ENCODE measurements at places on chromosomes 4 and X.

DNA sequence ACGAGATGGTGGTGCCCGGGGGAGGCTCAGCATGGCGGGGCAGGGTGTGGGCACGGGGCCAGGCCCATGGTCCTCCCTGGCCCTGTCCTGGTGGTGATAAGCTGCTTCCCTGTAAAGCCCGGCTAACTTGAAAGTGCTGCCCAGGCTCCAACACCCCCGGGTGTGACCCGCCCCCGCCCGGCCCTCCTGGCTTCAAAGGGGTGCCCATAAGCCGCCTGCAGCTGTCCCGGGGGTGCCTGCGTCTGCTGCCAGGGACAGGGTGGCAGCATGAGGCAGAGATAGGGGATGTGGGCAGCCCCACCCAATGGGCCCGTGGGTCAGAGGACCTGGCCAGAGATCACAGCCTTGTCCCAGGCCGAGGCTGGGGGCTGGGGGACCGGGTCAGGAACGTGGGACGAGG lies 18.1 kb downstream of the FGFRL1 start:
- DNase-seq = no peak

DNA sequence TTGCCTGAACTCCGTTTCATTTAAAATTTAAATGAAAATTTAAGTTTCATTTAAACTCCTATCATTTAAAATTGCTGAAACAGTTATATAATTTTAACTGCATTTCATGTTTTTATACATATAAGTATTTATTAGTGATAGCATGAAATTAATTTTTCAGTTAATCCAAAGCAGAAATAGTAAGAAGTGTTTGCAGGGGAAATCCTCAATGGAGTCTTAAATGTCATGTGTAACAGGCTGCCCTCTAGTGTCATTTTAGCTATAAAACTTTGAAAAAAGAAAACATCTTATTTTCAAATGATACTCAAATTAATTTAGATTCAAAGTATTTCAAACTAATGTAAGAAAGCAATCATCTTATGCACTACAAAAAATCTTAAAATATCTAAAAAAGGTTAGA lies 27.2 kb downstream of the TAPT1 start:
- no peak for DNase-seq

DNA sequence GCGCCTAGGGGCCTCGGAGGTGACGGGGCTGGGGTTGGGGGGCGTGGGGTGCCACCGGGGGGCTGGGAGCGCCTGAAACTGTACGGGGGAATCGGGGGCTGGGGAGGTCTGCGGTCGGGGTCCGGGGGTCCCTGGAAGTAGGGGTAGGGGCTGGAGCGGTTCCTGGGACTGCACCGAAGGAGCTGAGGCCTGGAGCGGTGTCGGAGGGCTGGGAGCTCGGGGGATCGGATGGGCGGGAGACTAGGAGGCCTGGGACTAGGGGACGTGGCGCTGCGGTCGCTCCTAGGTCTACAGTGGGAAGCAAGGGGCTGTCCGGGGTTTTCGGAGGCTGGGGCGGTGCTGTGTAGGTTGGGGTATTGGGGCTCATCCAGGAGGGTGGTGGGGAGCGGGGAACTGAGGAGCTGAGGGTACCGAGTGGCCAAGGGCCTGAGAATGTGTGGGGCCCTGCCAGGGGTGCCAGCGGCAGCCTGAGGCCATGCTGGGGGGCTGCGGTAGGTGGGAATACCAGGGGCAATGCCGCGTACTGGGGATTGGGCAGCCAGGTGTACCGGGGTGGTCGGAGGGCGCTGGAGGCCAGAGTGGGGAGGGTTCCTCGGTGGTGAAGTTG lies 562 bp downstream of the AKAP17A start:
- DNase-seq = no peak

GRCh38 chr4:145775406-145775805 lies 95.5 kb downstream of the C4orf51 start:
- no peak for DNase-seq

DNA sequence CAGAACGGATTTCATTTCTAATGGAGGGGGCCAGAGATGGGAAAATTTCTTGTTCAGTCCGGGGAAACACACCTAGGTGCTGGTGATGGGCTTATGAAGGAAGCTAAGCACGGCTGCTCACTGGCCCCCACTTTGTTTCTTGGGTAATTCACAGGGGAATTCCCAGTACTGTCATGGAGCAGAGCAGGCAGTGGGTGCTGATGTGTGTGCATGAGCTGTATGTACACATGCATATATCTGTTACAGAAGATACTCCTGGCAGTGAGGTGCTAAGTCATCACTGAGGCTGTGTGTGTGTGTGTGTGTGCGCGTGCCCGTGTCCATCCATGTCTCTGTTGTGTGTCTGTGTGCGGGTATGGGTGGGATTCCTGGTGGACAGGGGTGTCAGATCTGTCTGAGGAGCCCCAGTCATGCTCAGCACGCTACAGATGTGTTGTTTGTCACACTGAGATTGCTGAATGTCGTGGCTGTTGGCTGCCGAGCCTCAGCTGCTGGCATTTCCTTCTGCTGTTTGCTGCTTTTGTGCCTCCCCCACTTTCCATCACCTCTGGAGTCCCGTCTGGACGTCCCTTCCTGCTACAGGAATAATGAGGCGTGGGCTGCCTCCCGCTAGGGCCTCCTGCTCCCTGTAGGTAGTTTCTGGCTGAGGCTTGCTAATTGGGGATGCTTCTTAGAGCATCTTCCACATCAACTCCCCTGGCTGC lies 53.3 kb downstream of the JADE1 start:
- no peak for DNase-seq

DNA sequence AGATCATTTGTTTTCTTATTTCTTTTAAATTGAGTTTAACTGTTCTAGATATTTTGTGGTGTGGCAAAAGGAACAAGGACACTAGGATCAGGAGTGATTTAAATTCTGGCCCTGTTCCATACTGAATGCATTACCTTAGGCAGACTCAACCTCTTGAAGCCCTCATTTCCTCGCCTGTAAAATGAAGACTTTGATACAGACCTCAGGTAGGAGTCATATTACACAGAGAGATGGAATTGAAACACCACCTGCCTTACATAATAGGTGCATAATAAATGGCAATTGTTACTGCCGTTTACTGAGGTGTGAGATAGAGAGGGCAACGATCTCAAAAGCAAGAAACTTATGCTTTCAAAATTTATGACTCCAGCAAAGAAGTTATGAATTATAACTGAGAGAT lies 28.2 kb upstream of the RASSF6 start:
- DNase-seq = no peak

- DNase-seq = no peak
Measured at GRCh38 chr4:69910016-69910782, 20.7 kb upstream of the CSN1S1 start.

DNA sequence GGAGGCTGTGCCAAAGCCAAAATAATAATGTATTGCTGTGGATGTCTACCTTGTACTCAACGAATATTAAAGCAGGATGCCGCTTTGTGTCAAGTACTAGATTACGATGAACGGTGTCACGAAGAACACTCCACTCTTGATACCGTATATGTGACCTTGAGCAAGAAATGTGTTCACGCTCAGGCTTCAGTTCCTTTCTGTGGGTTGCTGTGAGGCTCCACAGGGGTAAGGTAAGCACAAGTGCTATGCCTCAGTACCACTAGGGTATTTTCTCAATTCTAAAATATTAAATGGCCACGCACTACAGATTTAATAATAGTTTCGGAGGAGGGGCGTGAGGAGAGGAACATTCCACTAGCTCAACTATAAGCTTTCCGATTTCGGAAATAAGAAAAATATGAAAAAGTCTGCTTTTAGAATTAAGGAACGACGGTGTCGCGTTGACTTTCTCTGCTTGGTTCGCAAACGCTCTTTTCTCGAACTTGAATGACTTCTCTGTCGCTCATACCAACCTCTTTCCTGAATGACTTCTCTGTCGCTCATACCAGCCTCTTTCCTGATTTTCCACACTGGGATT lies 607 bp upstream of the SCOC start:
- DNase-seq = no peak

DNA sequence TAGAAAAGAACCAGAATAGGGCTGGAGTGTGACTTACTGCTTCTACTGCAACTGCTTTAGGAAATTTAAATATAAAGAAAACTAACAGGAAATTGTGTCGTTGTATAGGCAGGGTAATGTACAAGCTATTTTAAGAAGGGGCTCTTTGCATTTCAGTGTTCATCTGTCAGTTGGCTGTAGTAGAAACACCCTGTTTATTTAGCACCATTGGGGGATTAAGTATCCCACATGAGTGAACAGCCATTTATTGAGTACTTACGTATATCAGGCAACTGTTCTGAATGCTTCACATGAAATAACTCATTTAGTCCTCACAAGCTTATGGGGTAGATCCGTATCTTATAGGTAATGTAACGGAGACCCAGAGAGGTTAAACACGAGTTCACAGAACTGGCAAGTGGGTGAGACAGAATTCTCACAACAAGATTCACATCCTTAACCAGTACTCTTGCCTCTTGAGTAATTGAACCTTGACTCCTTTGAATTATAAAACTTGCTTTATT lies 23.9 kb downstream of the STIM2 start:
- no peak for DNase-seq

DNA sequence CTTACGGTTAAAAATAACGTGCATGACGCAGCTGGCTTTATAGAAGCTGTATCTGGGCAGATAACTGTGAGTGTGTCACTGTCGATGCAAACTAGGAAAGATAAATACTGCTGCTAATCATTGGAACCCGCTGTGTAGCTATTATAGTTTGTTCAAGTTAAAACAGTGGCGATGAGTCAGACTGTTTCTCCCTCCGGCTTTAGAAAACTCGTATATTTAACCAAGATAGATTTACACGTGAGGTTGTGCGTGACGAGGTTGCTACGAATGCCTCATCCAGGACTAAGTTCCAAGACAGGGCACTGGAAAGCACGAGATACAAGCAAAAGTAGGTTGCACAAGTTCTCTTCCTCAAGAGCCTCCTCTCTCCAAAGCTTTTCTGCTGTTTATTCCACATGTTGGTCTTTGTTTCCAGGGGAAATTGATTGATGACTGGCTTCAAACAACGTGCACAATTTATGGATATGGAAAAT lies 270.7 kb downstream of the FBXW7 start:
- no peak for DNase-seq

DNA sequence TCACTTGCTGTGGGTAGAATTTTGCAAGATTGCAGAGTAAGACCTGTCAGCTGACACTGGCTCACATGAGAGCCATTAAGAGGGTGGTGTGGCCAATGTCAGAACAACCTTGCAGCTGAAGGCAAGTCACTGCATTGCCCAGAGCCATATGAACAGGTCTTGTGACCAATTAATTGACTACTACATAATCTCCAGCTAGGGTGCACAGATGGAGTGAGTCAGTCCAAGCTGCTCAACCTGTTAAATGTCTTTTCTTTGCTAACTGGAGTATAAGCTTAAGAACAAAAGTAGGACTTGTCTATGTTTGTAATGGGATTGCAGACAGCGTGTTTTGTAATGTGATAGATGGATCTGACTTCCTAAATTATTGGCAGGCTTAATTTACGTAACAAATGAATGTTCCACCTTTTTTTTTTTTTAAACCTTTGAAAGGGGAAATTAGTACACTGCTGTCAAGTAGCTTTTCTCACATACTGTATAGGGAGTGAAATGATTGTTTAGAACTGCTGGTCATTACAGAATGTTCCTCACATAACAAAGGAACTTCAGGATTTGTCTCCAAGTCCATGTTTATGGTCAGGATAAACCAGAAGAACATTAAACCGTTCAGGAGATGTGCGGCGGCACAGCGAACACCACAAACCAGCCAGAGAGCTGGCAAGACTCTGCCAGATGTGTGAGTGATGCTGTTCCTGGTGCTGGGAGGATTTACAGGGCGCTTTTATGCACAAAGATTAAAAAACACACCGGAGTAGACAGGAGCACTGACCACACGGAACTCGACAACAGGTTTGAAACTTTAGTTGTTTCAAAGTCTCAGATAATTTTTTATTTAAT lies 37.0 kb downstream of the FNIP2 start:
- no peak for DNase-seq

GRCh38 chr4:82900066-82900410 lies 497 bp upstream of the THAP9 start:
- DNase-seq = no peak

Measured in breast epithelium (tissue), 4 donors.